HAP-1 (cell line): ENCODE measurements at places on chromosomes 1 and 21.

GRCh38 chr1:102970496-102971078, 137.7 kb downstream of the COL11A1 start:
- peak; percentile 55 for DNase-seq

GRCh38 chr1:109356915-109357314, 40.8 kb downstream of the SORT1 start:
- DNase-seq: no peak

DNA sequence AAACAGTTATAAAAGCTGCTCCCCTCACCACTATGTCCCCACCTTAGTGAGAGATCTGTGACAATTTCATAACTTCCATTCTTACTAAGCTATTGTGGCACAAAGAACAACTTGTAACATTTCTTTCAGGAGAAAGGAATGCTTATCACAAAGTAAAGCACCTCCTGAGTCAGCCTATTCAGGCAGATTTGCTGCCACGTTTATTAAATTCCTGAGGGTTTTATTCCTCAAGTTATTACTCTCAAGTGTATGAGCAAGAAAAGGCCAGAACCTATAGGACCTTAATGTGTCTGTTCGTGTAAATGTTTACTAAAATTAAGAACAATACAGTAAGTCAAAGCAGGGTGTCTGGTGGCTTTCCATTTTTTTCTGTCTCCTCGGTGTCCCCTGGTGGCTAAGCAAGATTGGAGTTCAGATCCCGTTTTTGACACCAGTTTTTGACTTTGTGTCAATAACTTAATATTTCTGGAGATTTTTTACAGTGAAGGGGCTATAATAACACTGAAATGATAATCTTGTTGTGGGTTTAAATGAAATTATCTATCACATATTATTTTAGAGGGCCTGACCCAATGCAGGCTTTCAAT, 1539.6 kb downstream of the BRINP3 start:
- peak; percentile 23 for DNase-seq

DNA sequence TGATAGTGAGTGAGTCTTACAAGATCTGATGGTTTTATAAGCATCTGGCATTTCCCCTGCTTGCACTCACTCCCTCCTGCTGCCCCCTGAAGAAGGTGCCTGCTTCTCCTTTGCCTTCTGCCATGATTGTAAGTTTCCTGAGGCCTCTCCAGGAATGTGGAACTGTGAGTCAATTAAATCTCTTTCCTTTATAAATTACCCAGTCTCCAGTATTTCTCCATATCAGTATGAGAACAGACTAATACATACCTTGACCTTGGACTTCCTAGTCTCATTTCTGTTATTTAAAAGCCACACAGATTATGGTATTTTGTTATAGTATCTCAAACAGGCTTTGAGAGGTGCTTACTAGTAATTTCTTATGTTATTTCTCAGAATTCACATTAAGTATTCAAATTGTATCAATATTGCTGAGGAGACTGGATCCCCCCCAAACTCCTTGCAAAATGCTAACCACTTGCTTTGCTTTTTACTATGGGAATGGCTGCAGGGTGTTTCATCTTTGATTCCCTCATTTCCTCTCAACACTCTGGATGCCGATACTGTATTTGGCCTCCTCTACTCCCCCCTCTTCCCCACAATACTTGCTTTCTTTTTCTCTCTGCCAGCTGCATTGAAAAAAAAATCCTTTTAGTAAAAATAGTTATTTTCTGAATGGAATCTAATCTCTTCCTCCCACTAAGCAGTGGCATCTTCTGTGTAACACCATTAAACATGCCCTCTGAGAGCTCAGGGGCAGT, 96.9 kb upstream of the WLS start:
- DNase-seq: no peak

DNA sequence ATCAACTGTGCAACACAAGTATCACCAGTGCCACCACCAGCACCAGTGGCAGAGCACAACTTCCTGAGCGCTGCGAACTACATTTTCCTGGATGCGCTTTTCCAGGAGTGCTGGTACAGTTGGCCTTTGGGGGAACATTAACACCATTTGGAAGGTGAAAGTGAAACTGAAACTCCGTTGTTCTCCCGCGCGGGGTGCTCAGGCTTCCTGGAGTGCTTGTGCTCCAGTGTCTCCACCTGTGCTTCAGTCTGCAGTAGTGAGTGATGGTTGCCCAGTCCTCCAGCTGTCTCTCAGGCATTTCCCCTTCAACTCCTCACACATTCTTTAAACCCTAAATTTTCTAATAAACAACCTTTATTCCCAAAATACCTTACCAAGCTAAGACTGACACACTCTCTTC, 187.8 kb downstream of the LRRIQ3 start:
- DNase-seq: no peak
